HT1080 (cell line): ENCODE measurements at places on chromosomes 5 and 9.

- DNase-seq, result no peak
Observed at GRCh38 chr5:19233573-19233972, 754.4 kb downstream of the CDH18 start.

- DNase-seq, result no peak
Observed at GRCh38 chr5:74464512-74465209, 175.9 kb downstream of the ENC1 start.

DNA sequence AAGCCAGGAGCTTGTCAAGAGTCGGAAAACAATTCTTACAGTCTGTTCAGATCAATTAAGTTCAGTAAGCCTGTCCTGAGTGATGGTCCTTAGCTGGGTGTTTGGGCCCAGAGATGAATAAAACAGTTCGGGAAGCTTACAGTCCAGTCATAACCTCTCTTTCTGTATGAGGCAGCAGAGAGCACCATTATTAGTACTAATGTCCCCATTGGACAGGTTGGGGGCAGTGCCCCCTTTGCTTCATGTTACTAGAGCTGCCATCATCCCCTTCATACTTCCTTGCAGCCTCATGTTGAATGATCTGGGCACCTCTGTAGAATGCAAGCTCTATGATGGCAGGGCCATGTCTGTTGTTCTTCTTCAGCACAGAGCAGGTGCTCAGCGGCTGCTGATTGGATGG, 9.8 kb downstream of the DOCK2 start:
- DNase-seq, result no peak

DNA sequence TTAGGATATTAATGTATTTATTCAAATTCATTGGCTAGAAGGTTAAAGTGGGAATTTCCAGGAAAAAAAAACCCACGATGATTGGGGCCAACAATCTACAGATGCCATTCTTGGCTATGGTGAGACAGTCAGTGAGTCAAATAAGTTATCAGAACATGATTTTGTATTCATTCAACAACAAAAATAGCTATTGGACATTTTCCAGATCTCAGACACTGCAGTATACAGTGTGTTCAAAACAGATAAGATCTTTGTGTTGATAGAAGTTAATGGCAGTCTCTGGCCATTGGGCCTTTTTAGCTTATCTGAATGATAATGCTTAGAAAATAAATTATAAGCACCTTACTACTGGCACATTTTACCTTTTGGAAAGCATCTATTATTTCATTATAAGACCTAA, 547.7 kb downstream of the MAT2B start:
- no peak for DNase-seq

DNA sequence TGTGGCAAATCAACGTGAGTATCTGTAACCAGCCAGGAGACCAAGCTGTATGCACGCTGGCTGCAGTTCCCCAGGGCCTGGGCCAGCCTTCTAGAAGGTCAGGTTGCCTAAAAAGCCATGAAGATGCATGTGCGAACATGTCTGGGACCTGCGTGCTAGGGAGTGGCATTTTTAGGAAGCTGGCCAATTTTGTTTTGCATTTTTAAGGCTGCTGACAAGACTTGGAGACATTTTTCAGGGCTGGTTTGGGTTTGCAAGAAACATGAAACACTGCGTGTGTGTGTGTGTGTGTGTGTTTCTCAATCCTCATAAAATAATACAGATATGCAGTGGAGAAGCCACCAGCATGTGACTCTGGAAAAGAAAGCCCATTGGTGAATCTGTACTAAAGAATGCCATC, 5.1 kb downstream of the TGFBI start:
- no peak for DNase-seq

DNA sequence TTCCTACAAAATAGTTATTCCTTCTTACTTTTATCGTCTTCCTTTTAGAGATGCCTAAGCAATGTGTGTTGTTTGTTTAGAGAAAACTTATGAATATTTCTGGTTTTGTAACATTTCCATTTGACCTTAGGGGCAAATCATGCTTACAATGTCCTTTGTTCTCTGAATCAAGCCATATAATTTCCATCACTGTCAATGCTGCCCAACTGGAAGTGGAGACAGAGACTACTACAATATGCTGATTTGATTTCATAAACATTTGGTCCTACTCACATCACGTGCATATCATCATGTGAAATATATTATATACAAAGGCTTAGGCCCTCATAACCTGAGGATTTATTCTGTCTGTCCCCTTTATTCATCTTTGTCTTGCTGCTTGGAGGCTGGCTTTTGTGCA, 183.2 kb upstream of the CD180 start:
- DNase-seq, result no peak

GRCh38 chr9:88322906-88323566, 65.2 kb upstream of the SPIN1 start:
- peak; percentile 56 for DNase-seq

GRCh38 chr9:135992486-135993408, 31.6 kb upstream of the UBAC1 start:
- peak; percentile 67 for DNase-seq

DNA sequence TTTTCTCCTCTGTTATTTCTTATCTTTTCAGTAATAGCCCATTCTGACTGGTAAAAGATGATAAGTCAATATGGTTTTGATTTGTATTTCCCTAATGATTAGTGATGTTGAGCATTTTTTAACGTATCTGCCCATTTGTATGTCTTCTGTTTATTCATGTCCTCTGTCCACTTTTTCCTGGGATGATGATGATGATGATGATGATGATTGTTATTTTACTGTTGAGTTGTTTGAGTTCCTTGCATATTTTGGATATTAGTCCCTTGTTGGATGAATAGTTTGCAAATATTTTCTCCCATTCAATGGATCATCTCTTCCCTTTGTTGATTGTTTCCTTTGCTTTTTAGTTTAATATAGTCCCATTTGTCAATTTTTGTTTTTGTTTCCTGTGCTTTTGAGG, 27.0 kb downstream of the UTP15 start:
- DNase-seq, result peak; percentile 73

DNA sequence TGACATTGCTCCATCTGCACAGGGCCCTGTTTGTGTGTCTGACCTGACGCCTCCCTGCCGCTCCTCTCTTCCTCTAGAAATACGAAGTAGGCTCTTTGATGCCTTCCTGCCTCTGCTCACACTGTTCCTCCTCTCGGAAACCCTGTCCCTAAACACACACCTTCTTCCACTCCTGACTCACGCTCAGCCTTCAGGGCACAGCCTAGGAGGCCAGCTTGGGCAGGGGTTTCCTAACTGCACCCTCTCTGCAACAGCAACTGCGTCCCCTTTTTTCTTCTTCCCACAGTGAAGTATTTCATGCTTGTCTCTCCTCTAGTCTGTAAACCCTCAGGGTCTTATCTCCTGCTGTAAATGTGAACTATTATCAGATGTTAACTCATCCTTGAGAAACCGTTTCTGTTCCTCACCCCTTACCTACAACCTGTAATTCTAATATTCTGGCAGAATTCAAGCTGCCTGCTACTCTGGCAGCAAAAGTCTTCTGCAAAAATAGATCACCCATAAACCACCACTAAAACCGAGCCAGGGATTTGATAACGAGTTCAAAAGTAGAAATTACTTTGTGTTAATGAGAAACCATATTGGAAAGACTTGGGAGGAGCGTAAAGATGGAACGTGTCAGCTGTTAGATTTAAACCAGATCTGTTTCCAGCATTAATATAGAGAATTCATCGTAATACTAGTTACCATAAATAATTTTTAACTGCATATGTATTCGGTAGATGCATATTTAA, 100.2 kb downstream of the DAPK1 start:
- no peak for DNase-seq

DNA sequence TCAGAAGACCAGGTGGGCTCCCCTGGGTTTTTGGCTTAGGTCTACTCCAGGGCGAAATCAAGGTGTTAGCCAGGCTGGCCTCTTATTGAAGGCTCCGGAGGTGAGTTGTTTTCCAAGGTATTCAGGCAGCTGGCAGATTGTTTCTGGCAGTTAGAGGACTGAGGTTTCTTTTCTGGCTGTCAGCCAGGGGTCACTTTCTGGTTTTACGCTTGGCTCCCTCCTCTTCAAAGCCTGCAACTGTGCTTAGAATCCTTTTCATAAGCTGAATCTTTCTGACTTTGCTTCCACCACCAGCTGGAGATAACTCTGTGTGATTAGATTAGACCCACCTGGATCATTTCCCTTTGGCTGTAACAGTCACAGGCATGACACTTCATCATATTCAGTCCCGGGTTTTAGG, 24.6 kb downstream of the RFK start:
- DNase-seq, result peak; percentile 45

GRCh38 chr5:95686651-95687050, 3.9 kb upstream of the SPATA9 start:
- no peak for DNase-seq

GRCh38 chr5:119276978-119277377, 78.8 kb upstream of the TNFAIP8 start:
- DNase-seq, result no peak

- no peak for DNase-seq
Observed at GRCh38 chr9:104774132-104774531, 10.2 kb downstream of the NIPSNAP3B start.

GRCh38 chr5:166330036-166330435, 1961.4 kb upstream of the WWC1 start:
- DNase-seq, result no peak

DNA sequence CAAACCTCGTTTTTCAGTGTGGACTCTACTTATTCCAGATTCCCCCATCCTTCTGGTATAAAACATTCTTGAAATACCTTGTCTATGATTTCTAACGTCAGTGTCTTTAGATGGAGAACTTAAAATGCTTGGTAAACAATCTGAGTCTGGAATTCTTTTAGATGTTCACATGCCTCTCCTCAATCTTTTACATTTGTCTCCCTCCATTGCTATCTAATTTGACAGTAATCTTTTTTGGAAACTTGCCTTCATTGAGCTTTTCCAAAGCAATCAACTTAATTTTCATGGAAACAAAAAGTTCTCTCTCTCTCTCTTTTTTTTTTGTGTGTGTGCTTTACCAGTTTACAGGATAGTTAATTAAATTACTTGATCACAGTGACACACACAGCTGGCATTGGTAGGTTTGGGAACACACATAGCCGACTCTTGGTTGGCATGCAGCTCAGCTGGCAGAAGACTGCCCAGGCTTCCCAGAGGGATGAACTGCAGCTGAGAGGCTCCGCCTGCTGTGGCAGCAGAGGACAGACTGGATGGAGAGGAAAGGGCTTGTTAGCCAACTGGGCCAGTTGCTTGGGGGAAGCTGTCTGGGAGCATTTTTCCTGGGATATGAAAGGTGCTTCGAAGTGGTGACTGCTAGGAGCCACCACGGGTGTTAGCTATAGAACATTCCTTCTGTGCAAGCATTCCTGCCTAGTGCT, 271.3 kb downstream of the ZSWIM6 start:
- peak; percentile 13 for DNase-seq

- DNase-seq, result peak; percentile 6
Observed at GRCh38 chr9:84600739-84601138, 68.8 kb upstream of the NTRK2 start.

GRCh38 chr9:96360976-96361375, 22.5 kb downstream of the SLC35D2 start:
- DNase-seq, result no peak

- no peak for DNase-seq
Observed at GRCh38 chr5:133062276-133062675, 10.5 kb downstream of the HSPA4 start.

- DNase-seq, result peak; percentile 95
Observed at GRCh38 chr5:142872795-142873194, 102.6 kb downstream of the ARHGAP26 start.

GRCh38 chr5:144313147-144313726, 142.6 kb downstream of the KCTD16 start:
- no peak for DNase-seq

DNA sequence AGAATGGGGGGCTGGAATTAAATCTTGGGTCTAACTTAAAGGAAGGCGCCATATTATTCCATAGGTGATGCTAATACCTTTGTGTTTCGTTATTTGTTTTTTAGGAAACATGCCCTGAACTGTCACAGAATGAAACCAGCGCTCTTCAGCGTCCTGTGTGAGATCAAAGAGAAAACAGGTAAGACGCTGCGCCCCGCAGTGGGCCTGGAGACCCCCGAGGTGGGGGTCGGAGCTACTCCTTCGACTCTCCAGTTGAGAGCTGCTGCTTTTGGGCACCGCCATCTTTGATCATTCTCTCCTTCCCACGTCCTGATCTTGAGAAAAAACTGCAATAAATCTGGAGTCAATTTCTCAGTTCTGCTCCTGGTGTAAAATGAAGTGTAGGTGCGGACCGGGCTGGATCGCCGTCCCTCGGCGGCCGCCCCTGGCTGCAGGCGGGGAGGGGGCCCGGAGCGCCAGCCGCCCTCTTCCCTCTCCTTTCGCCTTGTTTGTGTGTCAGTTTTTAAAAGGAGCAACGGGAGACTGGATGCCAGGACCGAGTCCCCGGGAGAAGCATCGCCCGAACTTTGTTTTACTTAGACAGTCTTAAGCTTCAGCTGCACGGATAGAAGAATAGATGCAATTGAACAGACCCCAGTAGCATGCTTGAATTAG, 1.4 kb downstream of the PBX3 start:
- DNase-seq, result no peak

- no peak for DNase-seq
Observed at GRCh38 chr5:644509-644908, 32.4 kb downstream of the CEP72 start.

DNA sequence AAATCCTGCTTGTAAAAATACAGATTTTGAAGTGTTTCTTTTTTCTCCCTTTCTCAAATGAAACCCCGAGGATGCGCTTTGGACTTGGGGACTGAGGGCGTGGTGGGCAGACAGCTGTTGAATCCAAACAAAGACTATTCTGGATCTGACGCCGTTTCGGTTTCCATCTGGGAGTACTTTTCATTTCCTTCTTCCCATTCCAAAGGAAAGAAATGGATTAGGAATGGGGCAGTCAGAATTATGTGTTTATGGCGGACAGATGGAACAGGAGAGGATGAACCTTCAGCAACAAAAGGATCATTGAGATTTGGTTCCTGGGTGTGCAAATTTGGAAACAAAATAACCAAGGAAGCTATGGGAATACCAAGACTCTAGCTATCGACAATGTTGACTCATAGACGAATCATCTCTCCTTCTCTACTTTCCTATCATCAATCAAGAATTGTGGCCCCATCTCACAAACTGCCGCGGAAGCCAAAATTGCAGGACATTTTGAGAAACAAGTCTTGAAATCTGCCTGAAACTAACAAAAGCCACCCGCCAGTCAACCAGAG, 300.6 kb downstream of the PARP8 start:
- no peak for DNase-seq

- peak; percentile 66 for DNase-seq
Observed at GRCh38 chr9:130276121-130276520, 10.6 kb downstream of the HMCN2 start.

GRCh38 chr9:135890190-135891026, 16.9 kb downstream of the CAMSAP1 start:
- DNase-seq, result no peak

- DNase-seq, result no peak
Observed at GRCh38 chr5:1068204-1068894, 43.5 kb downstream of the SLC12A7 start.
